ENCODE measurements at places on chromosomes 11 and 22. TPM values are rescaled to one million over a fixed set of nuclear protein-coding genes. Genes with fewer than 3 reads are reported as not detected.

TXNRD2 gene
- 14.0 TPM for total RNA-seq

SAA4 gene
- total RNA-seq, result not detected

SPON1 gene
- 13.7 TPM for total RNA-seq

IGHMBP2 gene
- 30.8 TPM for total RNA-seq

IGLL1 gene
- not detected for total RNA-seq

CDC42BPG gene
- 20.1 TPM for total RNA-seq

SPTBN2 gene
- total RNA-seq, result 55.0 TPM

MS4A15 gene
- total RNA-seq, result not detected

MS4A3 gene
- total RNA-seq, result not detected

KIRREL3 gene
- total RNA-seq, result 0.26 TPM

LGR4 gene
- 138 TPM for total RNA-seq

TPCN2 gene
- total RNA-seq, result 19.7 TPM

TRIM5 gene
- 38.9 TPM for total RNA-seq

OR51A2 gene
- total RNA-seq, result not detected

ADAMTS8 gene
- total RNA-seq, result 0.40 TPM

DEUP1 gene
- total RNA-seq, result 1.7 TPM

B4GALNT4 gene
- 277 TPM for total RNA-seq

SIAE gene
- total RNA-seq, result 8.7 TPM

CAPN5 gene
- total RNA-seq, result 9.5 TPM

SF3A1 gene
- 165 TPM for total RNA-seq

PGA4 gene
- total RNA-seq, result 0.36 TPM

KCNQ1OT1 gene
- 18.0 TPM for total RNA-seq

OR8D4 gene
- 0.58 TPM for total RNA-seq

ZNF195 gene
- total RNA-seq, result 88.8 TPM

ABCG4 gene
- total RNA-seq, result 0.53 TPM

SLC22A9 gene
- not detected for total RNA-seq

ANO1 gene
- total RNA-seq, result 8.7 TPM

RIMBP3C gene
- not detected for total RNA-seq

CLCF1 gene
- total RNA-seq, result 5.4 TPM

GGT5 gene
- total RNA-seq, result not detected

NCAPH2 gene
- 66.5 TPM for total RNA-seq

CCDC188 gene
- total RNA-seq, result 3.3 TPM

BIK gene
- 1.9 TPM for total RNA-seq

OR10D3 gene
- not detected for total RNA-seq

TREH gene
- total RNA-seq, result not detected

MICAL2 gene
- total RNA-seq, result 8.3 TPM

YPEL1 gene
- total RNA-seq, result 30.5 TPM

OR9I1 gene
- not detected for total RNA-seq

CRYBB3 gene
- 1.0 TPM for total RNA-seq

PTPN5 gene
- 11.3 TPM for total RNA-seq

ZNF70 gene
- 8.9 TPM for total RNA-seq

PATE4 gene
- not detected for total RNA-seq

IL17REL gene
- total RNA-seq, result not detected

OOSP4A gene
- not detected for total RNA-seq

DDB1 gene
- total RNA-seq, result 251 TPM

P2RX6 gene
- total RNA-seq, result 0.57 TPM

PPP6R3 gene
- 124 TPM for total RNA-seq

OR8G5 gene
- not detected for total RNA-seq

GLYATL2 gene
- total RNA-seq, result 0.60 TPM

UBE2L3 gene
- 67.4 TPM for total RNA-seq

MYRF gene
- total RNA-seq, result 128 TPM

Data from progenitor cell of endocrine pancreas (in vitro differentiated cells).